ENCODE measurements at places on chromosomes 11 and 22. TPM values are rescaled to one million over a fixed set of nuclear protein-coding genes. Genes with fewer than 3 reads are reported as not detected.

GRCh38 chr11:111975076-111975806 is 38.1 kb downstream of the DIXDC1 start:
- DNase-seq, result peak; percentile 25

DNA sequence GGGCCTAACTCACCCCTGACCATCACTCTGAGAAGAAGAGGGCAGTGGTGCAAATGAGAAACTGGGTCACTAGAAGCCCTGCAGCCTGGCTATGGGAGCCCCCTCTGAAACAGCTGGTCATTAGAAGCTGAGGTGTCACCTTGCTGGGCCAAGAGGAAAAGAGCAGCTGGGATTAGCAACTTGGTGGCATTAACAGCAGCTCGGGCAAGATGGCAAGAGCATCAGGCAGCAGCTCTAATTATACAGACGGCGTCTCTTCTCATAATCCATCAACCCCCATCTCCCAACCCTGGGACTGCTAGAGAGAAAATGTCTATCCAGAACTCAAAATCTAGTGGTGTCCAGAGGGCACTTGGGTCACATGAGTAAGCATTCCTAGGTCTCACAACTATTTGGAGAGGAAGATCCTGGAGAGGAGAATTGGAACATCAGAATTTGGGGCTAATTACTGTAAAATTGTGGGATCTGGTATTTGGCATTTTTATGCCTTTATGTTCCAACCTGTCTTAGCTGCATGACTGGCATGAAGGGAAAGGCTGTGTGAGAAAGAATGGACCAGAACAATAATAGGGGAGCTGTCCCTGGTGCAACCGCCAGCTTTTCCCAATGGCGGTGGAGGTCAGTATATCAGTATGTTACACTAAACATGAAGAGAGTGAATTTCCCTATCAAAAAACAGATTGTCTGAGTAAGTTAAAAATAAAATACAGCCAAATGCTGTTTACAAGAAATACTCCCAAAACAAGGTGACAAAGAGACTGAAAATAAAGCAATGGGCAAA is 7.6 kb upstream of the LMO1 start:
- DNase-seq, result no peak

GRCh38 chr11:8110396-8110795 is 29.4 kb downstream of the TUB start:
- DNase-seq, result no peak

Gene PAAF1
- 13.3 TPM for total RNA-seq

Gene PNPLA5
- not detected for total RNA-seq

Data from PC-3 (cell line).